Mesenteric fat pad (tissue), 1 donor: ENCODE measurements at places on chromosomes 5 and 9. TPM values are rescaled to one million over a fixed set of nuclear protein-coding genes. Genes with fewer than 3 reads are reported as not detected.

GRCh38 chr9:124450241-124450924 is at the start of gene ADGRD2:
ADGRD2 (plus strand) TSS chr9:124450451; CDS start chr9:124451667, 1,216 bp downstream.
- DNase-seq = no peak

- no peak for DNase-seq
Measured at GRCh38 chr9:7653262-7653661, 146.3 kb downstream of the DMAC1 start.

- no peak for DNase-seq
Measured at GRCh38 chr5:35230038-35230611, at the start of gene PRLR. PRLR (minus strand) TSS chr5:35230487; CDS start chr5:35089620, 140,867 bp downstream.

DNA sequence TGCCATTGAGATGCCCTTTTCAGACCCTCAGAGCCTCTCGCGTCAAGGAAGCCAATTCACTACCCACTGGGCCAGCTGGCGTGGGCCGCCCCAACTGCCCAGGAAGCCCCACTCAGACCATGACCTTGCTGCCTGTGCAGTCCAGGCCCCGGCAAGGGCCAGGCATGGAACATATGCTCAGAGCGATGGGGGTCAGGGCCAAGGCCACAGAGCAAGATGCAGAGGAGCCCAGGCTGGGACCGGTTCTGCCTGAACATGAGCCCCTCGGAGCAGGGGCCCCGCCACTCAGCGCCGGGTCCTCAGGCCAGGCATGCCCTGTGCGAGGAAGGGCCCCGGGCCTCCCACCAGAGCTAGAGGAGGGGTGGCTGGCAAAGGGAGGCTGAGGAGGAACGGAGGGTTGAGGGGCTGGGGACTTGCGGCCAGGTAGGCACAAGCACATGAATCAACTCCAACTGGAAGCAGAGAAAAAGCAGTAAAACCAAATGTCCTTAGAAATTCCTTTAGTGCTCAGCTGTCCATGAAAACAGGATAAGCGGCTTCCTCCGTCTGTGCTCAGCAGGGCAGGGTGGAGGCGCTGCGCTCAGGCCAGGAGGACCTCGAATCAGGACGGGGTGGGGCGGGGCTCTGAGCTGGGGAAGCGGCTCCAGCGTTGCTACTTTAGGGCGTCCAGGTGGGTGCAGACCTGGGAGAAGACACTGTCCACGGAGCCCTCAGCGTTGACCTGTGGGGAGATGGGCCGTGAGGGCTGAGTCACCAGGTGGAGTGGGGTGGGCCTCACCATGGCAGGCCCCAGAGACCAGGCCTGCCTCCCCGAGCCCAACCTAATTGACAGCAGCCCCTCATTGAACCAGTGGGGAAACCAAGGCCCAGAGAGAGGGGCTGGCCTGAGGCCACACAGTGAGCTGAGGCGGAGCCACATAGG is 9.9 kb downstream of the AK1 start:
- DNase-seq = no peak

- DNase-seq = no peak
Measured at GRCh38 chr9:114688379-114688778, 6.4 kb upstream of the TEX48 start.

DNA sequence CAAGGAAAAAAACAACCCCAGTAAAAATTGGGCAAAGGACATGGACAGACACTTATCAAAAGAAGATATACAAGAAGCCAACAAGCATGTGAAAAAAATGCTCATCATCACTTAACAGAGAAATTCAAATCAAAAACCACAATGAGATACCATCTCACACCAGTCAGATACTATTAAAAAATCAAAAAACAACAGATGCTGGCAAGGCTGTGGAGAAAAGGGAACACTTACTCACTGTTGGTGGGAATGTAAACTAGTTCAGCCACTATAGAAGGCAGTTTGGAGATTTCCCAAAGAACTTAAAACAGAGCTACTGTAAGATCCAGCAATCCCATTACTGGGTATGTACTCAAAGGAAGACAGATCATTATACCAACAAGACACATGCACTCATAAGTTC is 157.4 kb downstream of the EDIL3 start:
- no peak for DNase-seq

Gene SLC6A7
- total RNA-seq = not detected

Gene C1QTNF3
- total RNA-seq = 2.7 TPM

Gene SLC34A3
- not detected for total RNA-seq

Gene DNAH5
- total RNA-seq = 0.35 TPM

DNA sequence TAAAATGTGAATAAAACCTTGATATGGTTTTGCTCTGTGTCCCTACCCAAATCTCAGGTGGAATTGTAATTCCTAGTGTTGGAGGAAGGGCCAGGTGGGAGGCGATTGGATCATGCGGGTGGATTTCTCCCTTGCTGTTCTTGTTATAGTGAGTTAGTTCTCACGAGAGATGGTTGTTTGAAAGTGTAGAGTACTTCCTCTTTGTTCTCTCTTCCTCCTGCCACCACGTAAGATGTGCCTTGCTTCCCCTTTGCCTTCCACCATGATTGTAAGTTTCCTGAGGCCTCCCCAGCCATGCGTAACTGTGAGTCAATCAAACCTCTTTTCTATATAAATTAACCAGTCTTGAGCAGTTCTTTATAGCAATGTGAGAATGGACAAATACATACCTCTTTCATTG is 34.9 kb downstream of the TARS1 start:
- DNase-seq = no peak

DNA sequence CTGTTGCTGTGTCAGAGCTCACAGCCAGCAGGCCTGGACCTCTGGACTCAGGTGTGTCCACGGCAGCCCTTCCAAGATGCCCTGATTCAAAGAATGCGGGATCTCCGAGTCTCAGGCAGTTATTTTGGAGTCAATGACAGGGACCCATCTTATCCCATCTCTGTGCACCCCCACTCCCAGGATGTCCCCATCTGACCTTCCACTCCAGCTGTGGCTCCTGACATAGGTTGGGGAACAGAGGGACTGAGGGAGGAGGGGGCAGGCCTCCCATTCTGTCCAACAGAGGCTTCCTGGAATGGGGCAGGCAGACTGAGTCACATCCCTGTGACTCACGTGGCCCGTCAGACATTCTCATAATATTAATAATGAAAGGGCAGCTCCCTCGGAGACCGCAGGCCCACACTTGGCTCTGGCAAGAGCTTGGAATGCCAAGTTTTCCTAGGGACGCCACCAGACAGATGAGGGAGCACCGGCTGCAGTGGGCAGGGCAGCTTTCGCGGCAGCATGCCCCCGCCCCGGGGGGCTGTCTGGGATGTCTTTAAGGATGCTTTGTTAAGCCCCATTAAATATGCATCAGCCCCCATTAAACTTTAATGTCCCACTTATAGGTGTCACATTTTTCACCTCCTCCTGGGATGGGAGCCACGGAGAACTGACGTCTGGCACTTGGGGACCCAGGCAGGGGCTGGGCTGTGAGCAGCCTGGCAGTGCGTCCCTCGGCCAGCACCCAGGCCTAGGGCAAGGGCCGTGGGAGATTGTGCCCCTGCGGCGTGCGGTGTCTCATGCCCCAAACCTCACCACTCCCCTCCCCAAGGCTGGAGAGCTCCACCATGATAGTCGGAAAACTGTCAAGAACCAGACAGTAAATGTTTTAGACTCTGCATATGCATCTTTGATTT is 23.6 kb upstream of the FIBCD1 start:
- DNase-seq = no peak

Gene OR13J1
- not detected for total RNA-seq

DNA sequence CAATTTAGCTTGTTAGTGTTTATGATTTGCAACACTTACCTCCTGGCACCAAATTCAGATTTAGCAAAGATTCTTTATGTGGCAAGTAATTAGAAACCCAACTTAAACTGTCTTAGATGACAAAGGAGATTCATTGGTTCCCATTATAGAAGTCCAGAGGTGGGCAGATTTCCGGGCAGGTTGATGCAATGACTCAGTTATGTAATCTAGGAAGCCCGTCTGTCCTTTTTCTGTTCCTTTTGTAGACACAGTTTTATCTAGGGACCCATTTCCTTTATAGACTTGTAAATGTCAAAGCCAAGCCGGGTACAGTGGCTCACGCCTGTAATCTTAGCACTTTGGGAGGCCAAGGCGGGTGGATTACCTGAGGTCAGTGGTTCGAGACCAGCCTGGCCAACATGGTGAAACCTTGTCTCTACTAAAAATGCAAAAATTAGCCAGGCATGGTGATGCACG is 20.3 kb upstream of the ANKRD33B start:
- DNase-seq = no peak

GRCh38 chr5:124997186-124997893 is 250.9 kb upstream of the ZNF608 start:
- no peak for DNase-seq

DNA sequence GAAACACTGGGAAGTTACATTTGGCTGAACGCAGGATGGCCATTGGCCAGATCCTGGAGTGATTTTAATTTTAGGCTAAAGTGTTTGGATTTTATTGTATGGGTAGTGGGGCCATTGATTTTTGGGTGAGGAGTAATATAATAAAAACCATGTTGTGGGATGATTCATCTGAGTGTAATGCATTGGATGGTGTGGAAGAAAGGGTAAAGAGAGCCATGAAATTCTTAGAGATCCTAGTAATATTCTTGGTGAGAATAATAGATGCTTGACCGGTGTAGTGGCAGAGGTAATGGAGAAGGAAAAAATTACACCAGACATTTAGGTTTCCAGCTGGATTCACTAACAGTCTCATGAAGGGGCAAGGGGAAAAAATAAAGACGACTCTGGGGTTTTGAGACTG is 158.1 kb downstream of the NPR3 start:
- DNase-seq = no peak

DNA sequence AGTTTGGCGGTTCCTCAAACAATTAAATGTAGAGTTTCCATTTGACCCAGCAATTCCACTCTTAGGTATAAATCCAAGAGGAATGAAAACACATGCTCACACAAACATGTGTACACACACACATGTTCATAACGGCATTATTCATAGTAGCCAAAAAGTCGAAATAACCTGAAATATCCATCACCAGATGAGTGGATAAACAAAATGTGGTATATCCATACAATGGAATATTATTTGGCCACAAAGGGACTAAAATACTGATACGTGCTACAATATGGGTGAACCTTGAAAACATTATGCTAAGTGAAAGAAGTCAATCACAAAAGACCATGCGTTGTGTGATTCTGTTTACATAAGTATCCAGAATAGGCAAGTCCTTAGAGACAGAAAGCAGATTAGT is 8.7 kb downstream of the RGS3 start:
- no peak for DNase-seq

Gene SLCO6A1
- total RNA-seq = not detected

DNA sequence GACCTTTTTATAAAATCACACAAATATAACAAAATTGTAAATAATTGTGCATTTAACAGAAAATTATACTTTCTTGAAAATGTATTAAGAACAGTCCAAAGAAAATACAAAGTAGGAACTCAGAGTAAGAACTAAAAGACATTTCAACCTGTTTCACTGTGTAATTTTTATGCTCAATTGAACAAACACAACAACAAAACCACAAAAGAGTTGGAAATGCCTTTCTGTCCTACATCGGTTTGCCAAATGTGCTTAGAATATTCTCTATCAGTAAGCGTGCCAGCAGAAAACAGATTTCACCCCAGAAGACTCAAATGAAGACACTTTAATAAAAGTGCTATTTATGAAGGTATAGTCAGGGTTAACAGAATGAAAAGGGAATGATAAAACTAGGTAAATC is 592.1 kb downstream of the PRELID2 start:
- DNase-seq = no peak

- no peak for DNase-seq
Measured at GRCh38 chr5:140220698-140221064, 45.7 kb downstream of the CYSTM1 start.

Gene FGD3
- 9.8 TPM for total RNA-seq

Gene COL23A1
- 0.55 TPM for total RNA-seq

GRCh38 chr9:15697446-15697851 is 144.6 kb downstream of the CCDC171 start:
- no peak for DNase-seq

- DNase-seq = no peak
Measured at GRCh38 chr5:35436400-35437057, 181.1 kb upstream of the SPEF2 start.

DNA sequence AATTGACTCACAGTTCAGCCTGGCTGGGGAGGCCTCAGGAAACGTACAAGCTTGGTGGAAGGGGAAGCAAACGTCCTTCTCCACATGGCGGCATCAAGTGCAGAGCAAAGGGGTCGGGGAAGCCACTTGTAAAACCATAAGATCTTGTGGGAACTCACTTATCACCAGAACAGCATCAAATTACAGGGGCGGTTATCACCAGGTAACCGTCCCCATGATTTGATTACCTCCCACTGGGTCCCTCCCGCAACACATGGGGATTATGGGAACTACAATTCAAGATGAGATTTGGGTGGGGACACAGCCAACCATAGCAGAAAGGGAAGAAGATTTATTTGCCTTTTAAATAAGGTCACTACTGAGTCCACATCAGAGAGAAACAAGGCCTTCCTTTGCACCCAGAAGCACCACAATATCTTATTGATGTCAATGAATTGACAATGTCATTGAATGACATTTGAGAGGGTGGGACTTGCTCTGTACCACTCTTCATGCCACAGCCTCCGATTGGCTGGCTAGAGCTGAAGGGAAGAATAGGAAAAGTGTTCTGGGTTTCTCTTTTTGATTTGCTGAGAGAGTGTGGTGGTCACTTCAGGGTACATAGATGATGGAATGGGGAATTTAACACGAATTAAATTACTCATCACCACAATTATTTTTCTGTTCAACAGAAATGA is 11.0 kb downstream of the SKP2 start:
- no peak for DNase-seq

- DNase-seq = no peak
Measured at GRCh38 chr5:78275998-78276543, 18.4 kb downstream of the AP3B1 start.

Gene ABLIM3
- total RNA-seq = 190 TPM

- DNase-seq = no peak
Measured at GRCh38 chr5:69103521-69103920, 9.7 kb downstream of the SLC30A5 start.

DNA sequence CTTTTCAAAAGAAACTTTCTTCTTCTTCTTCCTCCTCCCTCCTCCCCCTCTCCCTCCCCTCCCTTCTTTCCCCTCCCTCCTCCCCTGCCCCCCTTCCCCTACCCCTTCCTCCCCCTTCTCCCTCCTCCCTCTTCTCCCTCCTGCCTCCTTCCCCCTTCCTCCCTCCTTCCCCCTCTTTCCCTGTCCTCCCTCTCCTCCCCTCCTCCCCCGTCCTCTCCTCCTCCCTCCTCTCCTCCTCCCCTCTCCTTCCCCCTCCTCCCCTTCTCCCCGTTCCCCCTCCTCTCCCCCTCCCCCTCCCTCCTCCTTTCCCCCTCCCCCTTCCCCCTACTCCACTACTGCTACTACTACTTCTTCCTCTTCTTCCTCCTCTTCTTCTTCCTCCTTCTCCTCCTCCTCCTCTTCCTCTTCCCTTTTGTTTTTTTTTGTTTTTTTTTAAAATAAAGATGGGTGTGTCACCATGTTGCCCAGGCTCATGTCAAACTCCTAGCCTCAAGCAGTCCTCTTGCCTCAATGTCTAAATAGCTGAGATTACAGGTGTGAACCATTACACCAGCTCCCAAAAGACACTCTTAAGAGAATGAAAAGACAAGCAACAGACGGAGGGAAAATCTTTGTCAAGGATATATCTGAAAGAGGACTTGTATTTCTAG is 87.5 kb downstream of the SCAMP1 start:
- DNase-seq = no peak

Gene SPATA31E1
- not detected for total RNA-seq

Gene PRUNE2
- total RNA-seq = 13.9 TPM
